ENCODE measurements at places on chromosomes 5 and 9.

- no peak for DNase-seq
These were observed 387.7 kb upstream of the IRX4 start for GRCh38 chr5:2270467-2270866.

- DNase-seq = no peak
These were observed at the start of gene NR2F1 for GRCh38 chr5:93582677-93583438. Gene NR2F1, plus strand, starts transcription at chr5:93583222. Its CDS starts 1,802 bp downstream, at chr5:93585024.

- DNase-seq = no peak
These were observed 4.8 kb upstream of the HSPA9 start for GRCh38 chr5:138580001-138580400.

DNA sequence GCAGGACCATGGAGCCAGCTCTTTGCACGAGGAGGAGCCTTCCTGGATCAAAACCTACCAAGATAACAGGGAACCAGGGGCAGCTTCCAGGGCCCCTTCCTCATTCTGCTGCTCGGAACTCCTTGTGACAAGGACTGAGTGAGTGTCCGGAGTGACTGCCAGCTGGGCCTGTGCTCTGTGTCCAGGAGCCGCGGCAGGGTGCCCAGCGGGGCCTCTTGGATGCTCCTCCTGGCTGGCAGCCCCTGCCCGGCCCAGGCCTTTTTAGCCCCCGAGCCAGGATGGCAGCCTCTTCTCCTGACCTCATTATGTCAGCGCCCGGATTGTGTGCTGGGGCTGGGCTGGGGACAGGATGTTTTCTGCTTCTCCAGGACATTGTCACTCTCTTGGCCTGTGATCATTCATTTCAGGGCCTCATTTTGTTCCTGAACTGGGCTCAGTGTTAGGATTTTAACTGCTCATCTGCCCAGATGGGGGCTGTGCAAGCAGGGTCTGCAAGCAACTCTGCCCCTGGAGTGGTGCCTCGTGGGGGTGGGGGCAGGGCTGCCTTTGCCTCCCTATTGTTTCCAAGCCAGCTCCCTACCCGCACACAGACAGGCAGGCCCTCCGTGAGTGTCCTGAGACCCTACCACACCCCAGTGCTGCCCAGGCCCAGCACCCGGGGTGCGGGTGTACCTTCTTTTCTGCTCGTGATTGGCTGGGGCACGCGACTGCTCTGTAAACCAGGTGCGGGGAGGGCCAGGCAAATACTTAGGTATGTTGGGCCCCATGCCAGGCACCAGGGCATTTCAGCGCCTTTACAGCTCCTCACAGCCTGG, 161.6 kb downstream of the COL23A1 start:
- DNase-seq = no peak

GRCh38 chr9:87599901-87600610, 102.4 kb downstream of the DAPK1 start:
- DNase-seq = no peak

DNA sequence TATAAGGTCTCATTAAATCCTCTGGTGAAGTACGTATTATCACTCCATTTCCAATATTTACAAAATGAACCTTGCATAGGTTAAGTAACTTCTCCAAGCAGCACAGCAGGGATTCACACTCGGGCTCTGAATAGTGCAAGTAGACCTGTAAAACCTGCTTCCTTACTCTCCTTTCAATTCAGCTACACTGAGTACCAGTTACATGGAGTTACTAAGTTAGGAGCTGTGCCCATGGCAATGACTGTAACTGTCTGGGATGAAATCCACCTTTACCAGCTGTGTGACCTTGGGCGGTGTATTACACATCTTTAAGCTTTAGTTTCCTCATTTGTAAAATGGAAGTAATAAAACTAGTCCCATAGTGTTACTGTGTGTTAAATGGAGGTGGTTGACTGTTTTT, 15.9 kb upstream of the MOB3B start:
- no peak for DNase-seq

DNA sequence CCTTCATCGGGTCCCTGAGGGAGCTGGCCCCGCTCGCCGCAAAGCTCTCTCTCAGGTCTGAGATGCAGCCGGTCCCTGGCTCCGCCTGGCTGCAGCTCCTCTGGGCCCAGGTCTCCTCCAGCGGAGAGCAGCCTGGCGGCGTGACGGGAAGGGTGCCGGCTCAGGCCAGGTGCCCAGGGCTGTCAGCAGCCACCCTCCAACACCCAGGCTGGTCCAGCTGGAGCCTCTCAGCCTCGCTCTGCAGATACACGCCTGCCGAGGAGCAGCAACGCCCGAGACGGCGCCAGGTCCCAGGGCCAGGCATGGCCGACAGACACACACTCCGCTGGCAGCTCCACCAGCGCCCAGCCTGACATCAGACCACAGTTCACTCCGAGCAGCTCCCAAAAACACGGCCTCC, 25.6 kb downstream of the FAM163B start:
- no peak for DNase-seq

DNA sequence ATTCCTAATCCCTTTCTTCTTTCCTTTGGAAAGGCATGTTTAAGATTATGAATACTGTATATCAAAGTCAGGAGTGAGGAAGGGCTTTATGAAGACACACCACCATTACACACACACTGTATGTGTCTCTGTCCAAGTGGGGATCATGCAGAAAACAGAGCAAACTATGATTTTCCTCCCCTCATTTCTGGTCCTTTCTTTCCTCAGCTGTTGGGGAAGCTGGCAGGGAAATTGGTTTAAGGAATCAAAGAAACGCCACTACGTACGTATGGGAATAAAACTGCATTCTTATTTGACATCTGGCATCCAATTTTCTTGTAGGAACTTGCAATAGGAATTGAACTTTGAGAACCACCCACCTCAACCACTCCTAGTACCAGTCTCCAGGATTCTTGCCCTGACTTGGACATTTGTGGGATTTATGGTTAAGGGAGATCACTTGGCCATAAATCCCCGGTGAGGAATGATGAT, 125.8 kb downstream of the PDE4D start:
- no peak for DNase-seq

DNA sequence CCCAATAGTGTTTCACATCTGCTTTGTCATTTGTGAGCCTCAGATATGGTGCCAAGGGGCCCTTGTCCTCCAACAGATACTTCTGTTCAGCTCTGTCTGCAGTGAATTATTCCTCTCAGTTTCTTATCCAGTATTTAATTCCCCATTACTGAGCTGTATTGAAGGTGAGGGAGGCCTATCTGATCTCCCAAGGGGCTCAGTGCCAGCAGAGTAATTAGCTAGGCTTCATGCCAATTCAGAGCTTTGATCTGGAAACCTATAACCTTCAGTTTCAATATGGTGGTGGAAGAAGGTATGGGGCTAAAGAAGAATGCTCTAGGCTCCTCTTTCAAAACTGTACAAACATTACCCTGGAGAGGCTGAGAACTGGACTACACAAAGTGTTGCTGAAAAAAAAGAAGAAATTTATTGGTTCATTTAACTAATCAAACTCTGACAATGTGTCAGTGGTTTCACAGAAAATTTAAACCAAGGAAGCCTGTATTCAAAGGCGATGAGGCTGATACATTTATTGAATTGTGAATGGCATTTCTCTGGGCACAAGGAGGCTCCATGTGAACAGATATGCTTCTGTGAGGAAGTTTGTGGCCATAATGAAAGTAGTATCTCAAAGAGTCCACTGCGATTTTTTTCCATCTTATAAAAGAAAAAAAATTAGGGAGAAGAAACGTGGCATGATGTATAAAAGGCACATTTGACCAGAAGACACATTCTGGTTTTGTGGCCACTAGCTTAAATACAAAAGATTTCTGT, 397.8 kb downstream of the TLE4 start:
- no peak for DNase-seq

- no peak for DNase-seq
These were observed 58.0 kb upstream of the SYNPO start for GRCh38 chr5:150582241-150583109.

DNA sequence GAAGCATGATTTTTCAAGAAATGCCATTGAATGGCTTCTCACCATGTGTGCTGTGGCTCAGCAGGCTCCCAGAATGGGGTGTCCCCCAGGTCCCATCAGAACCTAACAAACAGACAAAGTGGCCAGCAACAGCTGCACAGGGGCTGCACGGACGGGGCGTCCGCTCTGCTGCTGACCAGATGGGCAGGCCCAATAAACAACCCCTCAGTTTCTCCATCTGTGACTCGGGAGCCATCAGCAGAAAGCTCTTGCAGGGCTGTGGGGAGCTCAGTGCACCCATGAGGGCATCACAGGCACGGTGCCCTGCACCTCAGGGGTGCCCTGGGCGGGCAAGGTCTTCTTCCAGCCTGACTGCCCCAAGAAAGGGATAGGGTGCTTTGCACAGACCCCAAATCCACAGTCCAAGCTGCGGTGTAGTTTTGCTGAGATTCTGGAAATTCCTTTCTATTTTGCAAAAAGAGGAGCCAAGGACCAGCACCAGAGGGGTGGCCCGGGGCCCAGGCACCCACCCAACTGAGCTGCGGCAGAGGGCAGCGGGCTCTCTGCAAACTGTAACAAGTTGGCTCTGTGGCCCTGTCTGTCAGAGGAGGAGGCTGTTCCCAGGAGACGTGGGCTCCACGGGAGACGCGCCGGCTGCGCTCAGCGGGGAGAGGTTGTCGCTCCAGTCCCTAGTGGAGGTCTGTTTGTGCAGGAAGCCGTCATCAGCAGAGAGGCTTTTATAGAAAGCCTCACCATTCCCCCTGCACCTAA, 138.7 kb upstream of the PPP1R26 start:
- DNase-seq = no peak

GRCh38 chr5:154652746-154653417, 102.3 kb upstream of the LARP1 start:
- DNase-seq = no peak

DNA sequence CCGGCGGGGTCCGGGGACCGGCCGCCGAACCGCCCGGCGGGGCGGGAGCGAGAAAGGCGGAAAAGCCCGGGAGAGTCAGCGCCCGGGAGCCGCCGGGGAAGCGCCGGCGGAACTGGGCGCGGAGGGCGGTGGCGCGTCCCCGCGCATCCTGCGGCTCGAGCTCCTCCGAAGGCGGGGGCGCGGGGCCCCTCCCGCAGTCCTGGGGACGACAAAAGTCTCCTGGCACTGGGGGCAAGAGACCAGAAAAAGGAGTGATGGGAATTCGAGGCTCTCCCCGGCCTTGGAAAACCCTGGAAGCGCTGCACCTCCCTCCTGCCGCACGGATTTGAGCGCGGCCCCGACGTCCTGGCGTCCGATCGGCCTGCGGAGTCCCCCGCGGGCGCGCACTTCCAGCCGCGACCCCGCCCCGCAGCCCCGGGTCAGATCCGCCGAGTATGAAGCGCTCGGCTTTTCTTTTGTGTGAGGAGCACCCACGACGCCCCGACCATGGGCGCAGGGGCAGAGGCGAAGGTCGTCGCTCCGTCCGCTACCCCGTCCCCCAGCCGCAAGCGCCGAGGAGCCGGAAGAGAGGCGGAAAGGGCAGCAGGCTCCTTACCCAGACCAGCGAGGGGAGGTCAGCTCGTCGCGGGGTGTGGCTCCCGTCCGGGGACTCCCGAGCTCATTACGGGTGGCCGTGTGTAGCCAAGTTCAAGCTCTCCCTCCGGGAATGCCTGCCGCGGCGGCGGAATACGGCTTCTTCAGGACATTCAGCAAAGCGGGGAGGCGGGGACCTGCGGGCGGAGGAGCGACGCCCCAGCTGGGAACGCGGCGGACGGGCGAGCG, at the start of gene EPB41L4A:
Gene EPB41L4A (minus strand): TSS at position 114 of the 822 bp plus-strand sequence. CDS start 238 bp downstream, outside the sequence.
- no peak for DNase-seq

GRCh38 chr9:72276429-72276828, 88.6 kb downstream of the ZFAND5 start:
- DNase-seq = no peak

DNA sequence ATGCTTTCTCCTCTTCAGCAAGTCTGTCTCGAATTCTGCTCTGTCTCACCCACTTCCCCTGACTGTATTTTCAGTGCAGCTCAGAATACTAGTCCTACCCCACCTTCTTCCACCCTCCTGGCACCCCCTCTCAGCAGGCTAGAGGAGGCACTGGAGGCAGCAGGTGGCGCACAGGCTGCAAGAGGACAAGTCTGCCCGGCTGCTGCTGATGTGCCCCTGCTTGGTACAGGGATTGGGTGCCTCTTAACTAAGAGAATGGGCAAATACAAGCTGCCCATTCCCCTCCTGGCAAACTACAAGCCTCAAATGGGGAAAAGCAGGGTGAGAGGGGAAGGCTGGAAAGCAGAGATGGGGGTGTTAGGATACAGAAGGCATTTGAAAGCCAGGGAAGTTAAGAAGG, 5.1 kb downstream of the TLN1 start:
- no peak for DNase-seq

- DNase-seq = no peak
These were observed 40.7 kb downstream of the UGCG start for GRCh38 chr9:111937301-111937700.

DNA sequence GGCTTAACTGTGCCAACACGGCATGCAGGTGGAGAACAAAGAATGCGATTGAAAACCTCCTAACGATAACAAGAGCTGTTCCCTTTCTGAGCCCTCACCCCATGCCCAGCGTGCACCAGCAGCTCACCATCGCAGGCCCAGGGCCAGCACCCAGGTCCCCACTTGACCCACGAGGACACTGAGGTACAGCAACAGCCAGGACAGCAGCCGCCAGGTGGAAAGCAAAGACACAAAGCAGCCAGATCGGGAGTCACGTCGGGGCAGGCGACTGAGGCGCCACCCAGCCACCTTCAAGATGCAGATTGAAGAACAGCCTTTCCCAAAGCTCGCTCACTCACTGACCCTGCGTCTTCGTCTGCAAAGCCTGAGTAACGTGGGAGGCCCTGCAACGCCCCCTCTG, 6.9 kb upstream of the SEC16A start:
- no peak for DNase-seq

- DNase-seq = no peak
These were observed 132.7 kb downstream of the GNAQ start for GRCh38 chr9:77898864-77899263.

DNA sequence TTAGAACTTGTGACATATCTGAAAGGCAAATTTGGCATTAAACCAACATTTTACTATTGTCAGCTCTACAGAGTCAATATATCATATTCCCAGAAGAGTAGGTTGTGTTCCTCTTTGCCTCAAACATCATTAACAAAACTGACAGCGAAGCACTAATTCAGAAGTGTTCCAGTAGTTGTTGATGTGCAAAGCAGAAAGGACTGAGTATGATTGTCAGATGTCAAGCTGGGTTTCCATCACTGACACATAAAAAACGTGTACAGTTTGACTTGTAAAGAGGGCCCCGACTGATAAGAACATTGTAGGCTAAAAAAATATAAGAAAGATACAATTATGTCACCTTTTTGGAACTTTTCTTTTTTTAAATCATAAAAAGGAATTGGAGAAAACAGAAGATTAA, 101.5 kb upstream of the ZNF608 start:
- DNase-seq = no peak

- DNase-seq = peak; percentile 94
These were observed at the start of the genes CERT1 and POLK for GRCh38 chr5:75511435-75512382. Gene CERT1, minus strand, starts transcription at chr5:75511629. Its CDS starts 422 bp downstream, at chr5:75511207. Gene POLK, plus strand, starts transcription at chr5:75511891.

- DNase-seq = no peak
These were observed 42.8 kb downstream of the SIL1 start for GRCh38 chr5:139155333-139155732.

GRCh38 chr5:132777209-132778069, at the start of gene SEPTIN8:
Gene SEPTIN8, minus strand, starts transcription at chr5:132777239. Its CDS starts 102 bp downstream, at chr5:132777137.
- DNase-seq = peak; percentile 14

All from stimulated activated CD8-positive, alpha-beta memory T cell treated with anti-CD3 and anti-CD28 coated beads, Interleukin-15, amount 100 ng/mL, for 48 hours (primary cell).